ENCODE measurements at places on chromosomes 12 and 14.

GRCh38 chr12:82625523-82625922 lies 61.2 kb upstream of the TMTC2 start:
- H3K4me3 ChIP-seq, result no peak overlapping the region
- H3K36me3 ChIP-seq, result no peaks in the 10 kb centered on the region
- H3K27me3 ChIP-seq, result no peaks in the 10 kb centered on the region
- H3K4me1 ChIP-seq, result no peaks in the 10 kb centered on the region
- DNase-seq, result no peak

DNA sequence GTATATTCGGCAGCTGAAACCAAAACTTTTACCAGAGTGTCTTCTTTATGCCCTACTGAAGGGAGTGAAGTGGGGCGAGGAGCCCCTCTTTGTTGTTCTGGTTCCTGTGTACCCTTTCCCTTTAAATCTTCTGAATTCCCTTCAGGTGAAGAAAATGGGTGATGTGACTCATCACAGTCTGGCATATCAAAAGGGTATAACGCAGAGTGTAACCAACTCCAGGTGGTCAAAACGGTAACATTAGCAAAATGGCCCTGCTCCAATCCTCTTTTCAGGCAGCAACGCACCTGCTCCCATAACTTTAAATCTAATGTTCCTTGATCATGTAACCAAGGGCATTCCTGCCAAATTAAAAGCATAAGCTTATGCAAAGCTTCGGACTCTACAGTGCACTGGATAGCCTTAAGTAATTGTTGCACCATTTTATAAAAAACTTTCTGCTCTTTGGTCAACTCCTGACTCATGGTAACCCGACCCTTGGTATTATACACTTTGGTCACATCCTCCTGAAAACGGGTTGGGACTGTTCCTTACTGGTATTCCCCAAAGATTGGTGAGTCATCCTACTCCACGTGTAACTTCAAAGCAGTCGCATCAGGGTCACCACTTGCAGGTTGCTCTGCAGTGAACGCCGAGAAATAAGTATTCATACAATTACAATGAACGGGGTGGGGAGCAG lies 83.1 kb downstream of the KCNMB4 start:
- H3K27me3 ChIP-seq, result no peaks in the 10 kb centered on the region
- no peak overlapping the region for H3K4me3 ChIP-seq
- no peak overlapping the region for H3K27ac ChIP-seq
- H3K4me1 ChIP-seq, result no peaks in the 10 kb centered on the region
- no peak for DNase-seq
- no peaks in the 10 kb centered on the region for H3K36me3 ChIP-seq

- H3K36me3 ChIP-seq, result no peaks in the 10 kb centered on the region
- H3K27me3 ChIP-seq, result no peaks in the 10 kb centered on the region
- no peak overlapping the region for H3K4me3 ChIP-seq
- H3K27ac ChIP-seq, result no peak overlapping the region
- peaks cover 7% of the 10 kb centered on the region for H3K4me1 ChIP-seq
Observed at GRCh38 chr12:121871467-121871866, 12.8 kb upstream of the HPD start.

DNA sequence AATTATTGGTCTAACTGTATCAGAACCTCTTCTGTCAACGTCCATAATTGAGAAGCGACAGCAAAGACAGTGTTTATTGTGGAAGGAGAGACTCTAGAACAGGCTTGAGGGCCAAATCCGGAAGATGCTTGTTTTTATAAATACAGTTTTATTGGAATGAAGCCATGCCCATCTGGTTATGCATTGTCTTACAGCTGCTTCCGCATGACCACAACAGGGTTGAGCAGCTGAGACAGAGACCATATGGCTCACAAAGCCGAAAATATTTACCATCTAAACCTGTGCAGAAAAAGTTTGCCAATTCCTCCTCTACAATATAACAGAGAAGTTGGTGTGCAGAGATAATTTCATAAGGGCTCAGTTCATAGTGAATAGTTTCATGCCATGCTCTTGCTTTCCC lies 24.5 kb downstream of the PRKAB1 start:
- H3K36me3 ChIP-seq, result no peaks in the 10 kb centered on the region
- H3K27ac ChIP-seq, result peak overlapping the region; percentile 55
- DNase-seq, result no peak
- peaks cover 24% of the 10 kb centered on the region for H3K4me1 ChIP-seq
- H3K4me3 ChIP-seq, result no peak overlapping the region

DNA sequence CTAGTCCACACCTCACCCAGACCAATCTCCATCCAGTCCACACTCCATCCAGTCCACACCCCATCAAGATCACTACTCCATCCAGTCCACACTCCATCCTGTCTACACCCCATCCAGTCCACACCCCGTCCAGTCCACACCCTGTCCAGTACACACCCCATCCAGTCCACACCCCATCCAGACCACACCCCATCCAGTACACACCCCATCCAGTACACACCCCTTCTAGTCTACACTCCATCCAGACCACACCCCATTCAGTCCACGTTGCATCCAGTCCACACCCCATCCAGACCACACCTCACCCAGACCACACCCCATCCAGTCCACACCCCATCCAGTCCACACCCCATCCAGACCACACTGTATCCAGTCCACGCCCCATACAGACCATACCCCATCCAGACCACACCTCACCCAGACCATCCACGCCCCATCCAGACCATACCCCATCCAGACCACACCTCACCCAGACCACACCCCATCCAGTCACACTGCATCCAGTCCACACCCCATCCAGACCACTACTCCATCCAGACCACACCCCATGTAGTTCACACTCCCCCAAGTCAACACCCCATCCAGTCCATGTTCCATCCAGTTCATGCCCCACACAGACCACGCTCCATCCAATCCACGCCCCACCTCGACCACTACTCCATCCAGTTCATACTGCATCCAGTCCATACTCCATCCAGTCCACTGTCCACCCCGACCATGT lies 116.6 kb upstream of the RTL1 start:
- DNase-seq, result no peak
- no peaks in the 10 kb centered on the region for H3K36me3 ChIP-seq
- no peaks in the 10 kb centered on the region for H3K4me1 ChIP-seq
- H3K27ac ChIP-seq, result no peak overlapping the region

DNA sequence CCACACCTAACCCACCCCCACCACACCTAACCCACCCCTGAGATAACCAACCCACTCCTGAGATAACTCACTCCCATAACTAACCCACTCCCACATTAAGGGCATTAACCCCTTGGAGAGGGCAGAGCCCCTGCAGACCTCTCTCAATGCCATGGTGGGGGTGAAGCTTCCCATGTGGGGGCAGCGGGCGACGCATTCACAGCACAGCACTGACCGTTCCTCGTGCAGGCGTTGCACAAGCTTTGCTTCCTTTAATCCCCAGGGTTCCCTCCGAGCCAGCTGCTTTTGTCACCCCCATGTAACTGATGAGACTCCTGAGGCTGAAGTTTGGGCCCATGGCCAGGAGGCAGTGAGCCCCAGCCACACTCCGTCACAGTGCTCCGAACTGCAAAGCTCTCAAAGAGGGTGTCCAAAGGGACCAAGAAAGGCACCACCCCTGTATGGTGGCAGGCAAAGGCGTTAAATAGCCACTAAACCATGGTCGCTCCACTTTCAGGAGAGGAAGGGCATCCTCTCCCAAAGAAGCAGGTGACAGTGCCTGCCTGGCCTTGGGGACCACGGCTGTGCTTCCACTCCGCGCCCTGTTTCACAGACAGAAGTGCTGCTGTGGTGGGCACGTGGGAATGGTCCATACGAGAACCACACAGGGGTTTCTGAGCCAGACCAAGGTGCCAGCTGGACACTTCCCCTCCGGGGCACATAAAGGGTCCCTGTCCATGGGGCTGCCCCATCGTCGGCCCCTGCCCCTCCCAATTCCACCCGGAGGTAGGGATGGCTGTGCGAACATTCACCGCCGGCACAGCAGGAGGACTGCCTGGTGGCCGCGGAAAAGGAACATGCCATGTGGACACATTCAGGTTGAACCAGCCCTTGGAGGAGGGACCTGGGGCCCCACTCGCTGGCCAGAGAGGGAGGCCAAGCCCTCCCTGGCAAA lies 28.3 kb downstream of the GALNT9 start:
- H3K36me3 ChIP-seq, result no peaks in the 10 kb centered on the region
- H3K27me3 ChIP-seq, result peaks cover 16% of the 10 kb centered on the region
- H3K27ac ChIP-seq, result no peak overlapping the region
- DNase-seq, result no peak

DNA sequence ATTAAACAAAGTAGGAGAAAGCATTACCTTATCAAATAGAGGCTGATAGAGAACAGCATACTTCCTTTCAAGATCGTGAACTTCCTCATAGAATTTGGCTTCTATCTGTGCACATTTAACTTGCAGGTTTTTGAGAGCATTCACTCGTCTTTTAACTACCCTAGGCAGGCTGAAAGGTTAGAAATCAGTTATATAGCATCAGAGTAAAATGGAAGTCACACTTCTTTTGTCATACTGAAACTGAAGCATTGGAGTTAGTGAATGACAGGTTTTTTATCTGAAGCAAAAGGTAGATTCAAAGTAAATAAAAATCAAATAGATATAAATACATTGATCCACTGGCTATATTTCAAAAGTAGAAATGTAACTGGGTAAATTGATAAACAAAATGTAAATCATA lies 24.4 kb downstream of the NAP1L1 start:
- no peaks in the 10 kb centered on the region for H3K27me3 ChIP-seq
- no peaks in the 10 kb centered on the region for H3K36me3 ChIP-seq
- H3K27ac ChIP-seq, result no peak overlapping the region
- no peak for DNase-seq
- no peak overlapping the region for H3K4me3 ChIP-seq

DNA sequence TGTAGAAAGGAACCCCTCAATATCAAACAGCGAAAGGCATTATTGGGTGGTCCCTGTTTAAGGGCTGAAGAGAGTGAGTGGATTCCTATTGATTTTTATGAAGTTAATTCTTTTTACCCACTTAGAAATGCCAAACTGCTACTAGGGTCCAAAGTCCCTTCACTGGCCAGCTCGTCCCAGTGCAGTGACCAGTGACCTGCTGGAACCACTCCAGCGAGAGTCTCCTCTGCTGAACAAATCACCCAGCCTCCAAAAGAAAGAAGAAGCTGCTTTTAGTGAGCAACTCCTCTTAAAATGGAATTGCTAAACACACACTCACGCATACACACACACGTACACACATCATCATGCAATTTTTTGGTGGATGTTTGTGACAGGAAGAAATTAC lies 198.2 kb upstream of the PLEKHG7 start:
- H3K4me3 ChIP-seq, result no peak overlapping the region
- H3K36me3 ChIP-seq, result no peaks in the 10 kb centered on the region
- H3K4me1 ChIP-seq, result peaks cover 47% of the 10 kb centered on the region
- H3K27me3 ChIP-seq, result no peaks in the 10 kb centered on the region
- DNase-seq, result peak; percentile 16

GRCh38 chr14:104036212-104036611 lies 49.3 kb upstream of the ASPG start:
- DNase-seq, result no peak
- no peak overlapping the region for H3K27ac ChIP-seq
- no peaks in the 10 kb centered on the region for H3K27me3 ChIP-seq
- H3K4me3 ChIP-seq, result no peak overlapping the region

GRCh38 chr12:11861155-11861863 lies 209.4 kb upstream of the BCL2L14 start:
- H3K27me3 ChIP-seq, result no peaks in the 10 kb centered on the region
- no peak overlapping the region for H3K27ac ChIP-seq
- no peaks in the 10 kb centered on the region for H3K36me3 ChIP-seq
- no peak for DNase-seq
- peaks cover 5% of the 10 kb centered on the region for H3K4me1 ChIP-seq
- H3K4me3 ChIP-seq, result no peak overlapping the region

DNA sequence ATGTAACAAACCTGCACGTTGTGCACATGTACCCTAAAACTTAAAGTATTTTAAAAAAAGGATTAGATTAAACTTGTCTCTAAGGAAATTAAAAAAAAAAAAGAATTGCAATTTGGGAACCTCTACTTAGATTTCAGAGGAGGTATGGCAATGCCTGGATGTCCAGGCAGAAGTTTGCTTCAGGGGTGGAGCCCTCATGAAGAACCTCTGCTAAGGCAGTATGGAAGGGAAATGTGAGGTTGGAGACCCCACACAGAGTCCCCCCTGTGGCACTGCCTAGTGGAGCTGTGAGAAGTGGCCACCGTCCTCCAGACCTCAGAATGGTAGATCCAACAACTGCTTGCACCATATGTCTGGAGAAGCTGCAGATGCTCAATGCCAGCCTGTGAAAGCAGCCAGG lies 279.6 kb upstream of the CCDC196 start:
- no peak overlapping the region for H3K4me3 ChIP-seq
- no peak overlapping the region for H3K27ac ChIP-seq
- no peak for DNase-seq
- no peaks in the 10 kb centered on the region for H3K4me1 ChIP-seq
- no peaks in the 10 kb centered on the region for H3K27me3 ChIP-seq

DNA sequence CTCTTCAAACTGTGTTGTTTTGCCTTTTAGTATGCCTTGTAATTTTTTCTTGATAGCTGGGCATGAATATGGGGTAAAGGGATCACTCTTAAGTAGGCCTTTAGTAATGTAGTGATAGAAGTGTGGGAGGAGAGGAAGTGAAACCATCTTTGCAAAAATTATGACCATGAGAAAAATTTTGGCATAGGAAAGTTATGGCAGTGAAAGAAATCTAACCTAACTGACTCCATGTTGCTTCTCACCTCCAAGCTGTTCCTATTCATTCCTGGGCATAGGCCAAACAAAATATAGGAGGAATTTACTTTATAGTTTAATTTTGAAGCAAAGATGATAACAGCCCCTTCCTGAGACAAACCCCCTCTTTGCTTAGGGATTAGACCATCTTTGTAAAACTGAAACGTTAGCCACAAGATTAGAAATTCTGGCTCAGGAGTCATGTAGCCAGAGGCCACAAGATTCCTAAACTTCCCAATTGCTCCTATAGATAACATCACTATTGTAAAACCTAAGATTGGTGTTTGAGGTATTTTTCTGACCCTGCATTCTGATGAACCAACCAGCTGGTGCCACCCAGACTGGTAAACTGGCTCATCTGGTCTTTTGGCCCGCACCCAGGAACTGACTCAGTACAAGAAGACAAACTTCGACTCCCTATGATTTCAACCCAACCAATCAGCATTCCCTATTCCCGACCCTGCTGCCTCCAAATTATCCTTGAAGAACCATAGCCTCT lies 45.8 kb downstream of the CRADD start:
- no peaks in the 10 kb centered on the region for H3K27me3 ChIP-seq
- DNase-seq, result no peak
- no peaks in the 10 kb centered on the region for H3K4me1 ChIP-seq

DNA sequence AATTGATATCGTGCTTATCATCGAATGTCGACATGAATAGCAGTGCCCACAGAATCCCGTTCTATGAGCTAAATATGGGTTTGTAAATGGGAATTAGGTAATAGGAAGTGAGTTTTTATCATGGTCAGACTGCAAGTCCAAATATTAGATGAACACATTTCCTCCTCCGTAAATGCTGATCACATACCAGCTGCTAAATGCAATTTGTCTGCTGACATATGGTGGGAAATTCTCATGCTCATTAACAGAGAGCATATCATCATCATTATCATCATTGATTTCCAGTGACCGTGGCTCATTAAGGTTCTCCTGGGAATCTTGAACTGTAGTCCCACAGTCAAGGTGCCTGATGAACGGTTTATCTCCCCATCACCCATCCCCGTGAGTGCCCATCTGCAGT lies 998.8 kb upstream of the TMEM132C start:
- H3K27ac ChIP-seq, result no peak overlapping the region
- no peaks in the 10 kb centered on the region for H3K36me3 ChIP-seq
- no peaks in the 10 kb centered on the region for H3K27me3 ChIP-seq
- no peak for DNase-seq
- no peaks in the 10 kb centered on the region for H3K4me1 ChIP-seq

- H3K27ac ChIP-seq, result no peak overlapping the region
- H3K4me3 ChIP-seq, result no peak overlapping the region
- H3K4me1 ChIP-seq, result no peaks in the 10 kb centered on the region
- no peaks in the 10 kb centered on the region for H3K27me3 ChIP-seq
Observed at GRCh38 chr12:20494851-20495250, 126.5 kb downstream of the PDE3A start.
